ENCODE measurements at places on chromosomes 13 and 19.

GRCh38 chr13:23629566-23630272 is 59.5 kb downstream of the TNFRSF19 start:
- DNase-seq, result no peak

DNA sequence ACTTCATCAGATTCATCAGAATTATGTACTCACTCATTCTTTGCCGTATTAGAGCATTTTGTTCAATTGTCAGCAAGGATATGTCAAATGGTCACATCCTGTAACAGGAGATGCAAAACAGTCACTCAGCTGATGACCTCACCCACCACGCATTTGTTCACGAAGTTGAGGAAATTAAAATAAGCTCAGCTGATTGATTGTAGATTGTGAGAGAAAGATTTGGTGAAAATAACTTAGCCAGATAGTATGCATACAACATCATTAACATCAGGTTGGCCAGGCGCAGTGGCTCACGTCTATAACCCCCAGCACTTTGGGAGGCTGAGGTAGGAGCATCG is 22.6 kb upstream of the CDC16 start:
- peak; percentile 27 for DNase-seq

DNA sequence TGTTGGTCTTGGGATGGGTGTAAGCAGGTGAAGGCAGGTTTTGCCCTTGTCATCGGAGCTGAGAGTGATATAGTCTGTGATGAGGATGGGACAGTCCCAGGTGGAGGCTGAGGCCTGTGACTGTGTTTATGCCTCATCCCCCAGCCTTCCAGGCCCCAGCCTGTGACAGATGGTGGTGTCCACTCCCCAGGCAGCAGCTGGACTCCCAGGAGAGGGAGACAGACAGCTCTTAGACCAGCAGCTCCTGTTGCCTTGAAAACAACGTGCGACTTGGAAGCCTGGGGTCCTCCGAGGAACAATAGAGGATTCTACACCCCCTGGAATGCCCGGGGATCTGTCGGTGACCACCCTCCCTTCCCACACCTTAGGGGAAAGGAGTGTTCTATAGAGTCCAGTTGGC is 63.8 kb downstream of the CHST8 start:
- no peak for DNase-seq

DNA sequence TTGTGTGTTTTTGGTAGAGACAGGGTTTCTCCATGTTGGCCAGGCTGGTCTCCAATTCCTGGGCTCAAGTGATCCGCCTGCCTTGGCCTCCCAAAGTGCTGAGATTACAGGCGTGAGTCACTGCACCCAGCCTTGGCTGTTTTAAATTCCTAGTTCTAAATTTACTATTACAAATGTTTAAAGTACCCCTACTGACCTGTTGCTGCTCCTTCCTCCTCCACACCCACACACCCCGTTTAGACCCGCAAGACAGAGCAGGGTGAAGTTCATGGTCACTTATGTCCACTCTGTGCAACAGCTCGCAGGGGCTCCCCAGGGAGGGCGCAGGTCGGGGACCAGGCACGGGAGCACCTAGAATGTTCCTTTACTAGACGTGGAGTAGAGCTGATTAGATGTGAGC is 28.7 kb downstream of the TMEM161A start:
- DNase-seq, result no peak

GRCh38 chr13:90039516-90039915 is 1308.0 kb upstream of the MIR17HG start:
- no peak for DNase-seq

GRCh38 chr19:33722456-33723239 is 74.0 kb upstream of the KCTD15 start:
- DNase-seq, result no peak

- DNase-seq, result no peak
Measured at GRCh38 chr13:34627509-34628208, 314.4 kb upstream of the NBEA start.

DNA sequence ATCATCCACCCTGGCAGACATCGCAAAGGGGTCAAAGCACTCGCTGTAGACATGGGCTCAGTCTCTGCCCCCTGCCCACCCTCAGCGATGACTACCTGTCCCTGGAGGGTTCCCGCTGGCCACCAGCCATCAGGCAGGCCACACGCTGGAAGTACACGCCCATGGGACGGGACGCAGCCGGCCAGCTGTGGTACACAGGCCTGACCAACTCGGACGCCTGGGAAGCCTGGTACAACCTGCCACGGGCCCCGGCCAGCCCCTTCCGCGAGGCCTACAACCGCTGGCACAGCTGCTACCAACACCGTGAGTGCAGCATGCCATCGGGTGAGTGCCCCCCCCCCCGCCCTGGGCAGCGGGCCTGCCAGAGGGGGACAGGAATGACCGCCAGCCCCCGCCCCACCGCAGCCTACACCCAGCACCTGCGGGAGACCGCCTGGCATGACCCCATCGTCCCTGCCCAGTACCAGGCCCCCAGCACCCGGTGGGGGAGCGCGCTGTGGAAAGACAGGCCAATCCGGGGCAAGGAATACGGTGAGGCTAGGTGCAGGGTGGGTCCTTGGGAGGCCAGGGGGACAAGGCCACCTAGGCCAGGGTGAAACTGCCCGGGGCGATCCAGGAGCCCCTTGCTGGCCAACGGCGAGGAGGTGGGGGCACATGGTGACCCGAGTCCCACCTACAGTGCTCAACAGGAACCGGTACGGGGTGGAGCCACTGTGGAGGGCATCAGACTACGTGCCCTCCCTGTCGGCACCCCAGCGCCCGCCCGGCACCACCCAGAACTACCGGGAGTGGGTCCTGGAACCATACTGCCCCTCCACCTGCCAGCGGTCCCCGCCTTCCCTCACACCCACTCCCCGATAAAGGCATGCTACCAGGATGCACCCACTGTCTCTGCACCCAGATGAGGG is 4.4 kb downstream of the TEKTIP1 start:
- no peak for DNase-seq

DNA sequence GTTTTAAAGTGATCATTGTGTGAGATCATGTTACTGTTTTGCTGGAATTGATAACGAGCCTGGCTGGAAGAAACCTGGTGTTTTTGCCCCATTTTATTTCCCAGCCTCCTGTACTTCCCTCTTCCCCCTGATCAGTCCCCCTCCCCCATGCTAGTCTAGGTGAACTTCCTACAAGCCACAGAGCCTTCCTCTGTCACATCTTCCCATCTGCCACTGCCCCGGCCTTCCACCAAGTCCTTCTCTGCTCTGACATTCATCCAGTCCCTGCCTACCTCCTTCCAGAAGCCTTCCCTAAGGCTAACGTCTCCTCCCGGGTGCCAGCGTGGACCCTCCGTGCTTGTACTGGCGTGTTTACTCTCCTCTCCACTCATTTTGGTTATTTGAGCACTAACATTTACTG is 14.3 kb downstream of the FARP1 start:
- DNase-seq, result no peak

DNA sequence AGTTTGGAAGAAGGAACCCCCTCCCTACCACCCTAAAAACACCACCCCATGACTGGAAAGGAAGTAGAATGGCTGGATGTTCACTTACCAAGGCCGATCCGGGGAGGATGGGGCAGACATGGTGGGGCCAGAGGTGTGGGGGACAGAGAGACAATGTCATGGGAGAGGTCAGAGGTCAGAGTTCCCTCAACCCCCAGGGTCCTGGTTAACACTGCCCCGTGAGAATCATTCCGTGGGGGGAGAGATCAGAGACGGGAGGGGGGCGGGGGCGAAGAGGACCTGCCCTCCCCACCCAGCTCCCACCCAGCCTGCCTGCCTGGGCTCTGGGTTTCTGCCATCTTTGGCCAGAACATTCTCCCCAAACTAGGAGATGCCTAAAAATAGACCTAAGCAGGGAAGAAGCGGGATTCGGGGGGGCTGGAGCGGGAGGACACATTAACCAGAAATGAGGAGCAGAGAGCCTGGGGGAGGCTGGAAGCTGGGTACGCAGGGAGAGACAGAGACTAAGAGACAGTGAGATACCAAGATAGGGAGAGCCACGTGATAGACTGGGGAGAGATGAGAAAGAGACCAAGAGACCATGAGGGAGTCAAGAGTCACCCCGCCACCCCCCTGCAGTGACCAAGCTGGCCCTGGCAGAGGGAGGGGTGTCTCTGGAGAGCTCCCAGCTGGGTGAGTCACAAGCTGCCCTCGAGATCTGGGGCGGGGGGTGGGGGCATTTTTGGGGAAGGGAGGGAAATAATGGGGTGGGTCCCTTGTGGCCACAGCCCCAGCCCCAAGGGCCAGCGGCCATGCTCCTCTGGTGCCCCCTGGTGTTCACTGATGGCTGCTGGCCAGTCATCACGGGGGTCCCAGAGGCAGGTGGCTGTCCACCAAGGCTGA is 6.1 kb upstream of the KANK2 start:
- peak; percentile 14 for DNase-seq

DNA sequence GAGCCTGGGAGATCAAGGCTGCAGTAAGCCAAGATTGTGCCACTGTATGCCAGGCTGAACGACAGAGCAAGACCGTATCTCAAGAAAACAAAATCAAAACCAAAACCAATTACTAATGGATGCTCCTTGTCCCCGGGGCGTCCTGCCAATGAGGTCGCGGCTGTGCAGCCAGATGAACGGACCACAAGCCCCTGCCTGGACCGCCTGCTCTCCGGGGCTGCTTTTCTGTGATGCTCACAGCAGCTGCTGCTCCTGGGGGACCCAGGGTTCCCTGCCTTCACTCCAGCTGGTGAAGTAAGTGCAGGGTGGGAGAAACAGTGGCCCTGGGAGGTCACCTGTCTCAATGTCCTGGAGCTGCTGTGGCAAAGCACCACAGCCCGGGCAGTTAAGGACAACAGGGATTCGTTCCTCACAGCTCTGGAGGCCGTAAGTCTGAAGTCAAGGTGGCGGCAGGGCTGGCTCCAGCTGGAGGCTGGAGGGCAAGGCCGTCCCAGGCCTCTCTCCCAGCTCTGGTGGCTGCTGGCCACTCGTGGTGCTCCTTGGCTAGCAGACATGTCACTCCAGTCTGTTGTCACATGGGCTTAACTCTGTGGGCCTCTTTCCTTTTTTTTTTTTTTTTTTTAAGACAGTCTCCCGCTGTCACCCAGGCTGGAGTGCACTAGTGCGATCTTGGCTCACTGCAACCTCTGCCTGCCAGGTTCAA is 10.1 kb downstream of the COPE start:
- no peak for DNase-seq

DNA sequence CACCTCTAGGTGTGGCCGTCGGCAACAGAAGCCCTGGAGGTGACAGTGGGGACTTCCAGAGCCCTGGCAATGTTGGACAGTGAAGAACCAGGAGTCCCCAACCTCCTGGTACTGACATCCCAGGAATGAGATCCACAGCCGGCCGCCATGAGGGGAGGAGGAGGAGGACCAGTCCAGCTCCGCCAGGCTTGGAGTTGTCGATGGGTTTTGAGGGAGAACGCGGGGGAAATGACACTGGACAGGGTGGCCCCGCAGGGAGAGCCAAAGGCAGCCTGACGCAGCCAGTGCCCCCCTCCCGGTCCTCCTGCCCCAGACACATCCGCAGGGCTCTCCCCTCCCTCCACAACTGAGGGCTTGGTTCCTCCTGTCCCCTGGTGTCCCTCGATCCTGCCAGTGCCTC is 57.9 kb downstream of the SPACA7 start:
- DNase-seq, result no peak

DNA sequence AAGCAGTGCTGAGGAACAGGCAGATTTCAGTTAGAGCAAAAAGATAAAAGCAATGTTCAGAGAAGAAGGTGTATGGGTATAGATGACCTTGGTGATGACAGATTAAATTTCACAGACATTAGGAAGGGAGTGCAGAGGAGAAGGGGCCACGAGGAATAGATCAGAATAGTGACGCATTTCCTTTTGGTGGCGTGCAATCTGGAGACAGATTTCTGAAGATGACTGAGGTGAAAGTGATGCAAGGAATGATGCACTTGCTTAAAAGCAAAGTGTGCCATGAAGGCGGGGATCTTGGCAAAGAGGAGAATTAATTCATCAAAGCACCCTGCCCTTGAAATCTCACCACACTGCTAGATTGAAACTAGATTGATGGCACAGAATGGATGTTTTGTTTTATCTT is 202.4 kb downstream of the ITGBL1 start:
- DNase-seq, result no peak

GRCh38 chr13:61253105-61253877 is 162.4 kb downstream of the PCDH20 start:
- DNase-seq, result no peak

DNA sequence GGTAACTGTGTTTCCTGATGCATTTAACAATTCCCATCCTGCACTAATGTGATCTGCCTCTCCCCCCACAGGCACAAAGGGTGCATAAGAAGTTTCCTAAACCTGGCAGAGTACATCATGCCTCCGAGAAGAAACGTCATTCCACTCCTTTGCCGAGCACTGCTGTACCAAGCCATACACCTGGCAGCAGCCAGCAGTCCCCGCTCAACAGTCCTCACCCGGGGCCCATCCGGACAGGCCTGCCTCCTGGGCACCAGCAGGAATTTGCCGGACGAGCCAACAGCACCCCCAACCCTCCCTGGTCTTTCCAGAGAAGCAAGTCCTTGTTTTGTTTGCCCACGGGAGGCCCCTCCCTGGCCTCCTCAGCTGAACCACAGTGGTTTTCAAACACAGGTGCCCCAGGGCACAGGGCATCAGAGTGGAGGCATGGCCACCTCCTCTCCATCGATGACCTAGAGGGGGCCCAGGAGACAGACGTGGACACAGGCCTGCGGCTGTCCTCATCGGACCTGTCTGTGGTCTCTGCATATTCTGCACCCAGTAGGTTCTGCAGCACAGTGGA is 58.3 kb downstream of the FAM124A start:
- no peak for DNase-seq

DNA sequence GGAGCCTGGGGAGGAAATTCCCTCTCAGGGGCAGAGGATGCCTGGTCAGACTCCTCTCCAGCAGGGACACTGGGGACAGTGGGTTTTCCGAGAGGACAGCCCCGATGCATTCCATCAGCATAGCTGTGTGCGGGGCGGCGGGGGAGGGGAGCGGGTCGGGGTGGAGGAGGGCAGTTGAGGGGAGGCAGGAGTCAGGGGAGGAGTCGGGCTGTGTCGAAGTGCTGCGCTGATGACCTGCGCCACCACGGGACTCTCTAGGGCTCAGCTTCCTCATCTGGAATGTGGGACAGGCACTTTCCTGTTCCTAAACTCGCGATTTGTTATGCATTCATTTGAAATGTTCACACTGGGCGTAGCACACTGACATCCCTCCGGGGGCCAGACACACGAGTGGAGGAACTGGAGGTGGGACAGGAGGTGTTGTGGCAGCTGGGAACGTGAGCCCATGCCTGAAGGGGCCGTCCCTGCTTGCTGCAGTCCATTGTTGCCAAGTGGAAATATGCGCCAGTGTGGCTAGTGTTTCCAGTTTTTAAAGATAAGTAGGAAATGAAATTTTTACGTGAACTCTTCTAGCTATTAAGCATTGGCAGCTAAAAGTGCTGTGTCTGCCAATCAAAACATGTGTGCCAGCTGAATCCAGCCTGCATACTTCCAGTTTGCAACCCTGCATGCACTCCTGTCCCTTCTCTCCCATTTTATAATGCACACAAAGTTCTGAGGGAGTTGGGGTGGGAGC is 43.3 kb downstream of the FLT1 start:
- no peak for DNase-seq

- DNase-seq, result no peak
Measured at GRCh38 chr13:106702505-106702904, 134.6 kb upstream of the ARGLU1 start.

GRCh38 chr13:71254384-71254783 is 612.6 kb downstream of the DACH1 start:
- no peak for DNase-seq
